Hippocampal formation (tissue), 2 donors: ENCODE measurements at places on chromosomes 12 and 14.

DNA sequence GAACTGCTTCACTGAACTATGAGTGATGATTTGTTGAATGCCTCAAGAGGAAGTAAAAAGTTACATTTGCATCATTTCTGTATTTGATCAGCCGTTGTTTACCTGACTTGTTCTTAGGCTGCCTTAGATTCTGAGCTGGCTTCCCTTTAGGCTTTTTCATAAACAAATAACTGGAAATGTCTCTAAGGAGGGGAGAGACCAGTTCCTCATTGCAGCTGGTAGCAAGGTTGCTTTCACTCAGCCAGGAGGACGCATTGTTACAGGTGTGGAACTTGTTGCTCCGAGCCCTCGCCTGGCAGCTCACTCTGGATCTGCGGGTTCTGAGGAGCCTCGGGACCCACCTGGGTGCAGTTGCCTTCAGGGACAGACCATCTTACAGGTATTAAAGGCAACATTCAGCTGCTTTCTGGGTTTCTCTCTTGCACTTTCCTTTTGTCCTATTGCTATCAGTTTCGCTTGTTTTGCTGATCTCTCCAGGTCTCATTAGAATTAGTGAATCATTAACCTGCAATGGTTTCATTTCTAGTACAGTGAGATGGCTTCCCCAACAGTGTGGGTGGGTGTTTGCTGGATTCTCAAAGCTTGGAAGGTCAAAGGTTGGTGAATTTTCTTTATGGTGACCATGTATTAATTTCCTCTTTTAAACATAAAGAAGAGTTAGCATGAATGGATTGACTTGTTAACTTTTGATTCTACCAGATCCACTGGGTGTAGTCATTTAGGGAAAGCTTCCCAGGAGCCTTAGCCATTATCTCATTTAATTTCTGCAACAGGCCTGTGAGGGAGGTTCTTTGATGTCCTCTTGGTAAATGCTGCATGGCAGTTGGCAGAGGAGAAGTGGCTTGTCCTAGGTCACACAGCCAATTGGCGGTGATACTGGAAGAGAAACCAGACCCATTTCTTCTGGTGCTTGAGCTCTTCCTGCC lies at the start of gene PLEKHG7:
Gene PLEKHG7, plus strand, starts transcription at position 236 of the 926 bp plus-strand sequence. CDS start 3,643 bp downstream, outside the sequence.
- no peak for DNase-seq

DNA sequence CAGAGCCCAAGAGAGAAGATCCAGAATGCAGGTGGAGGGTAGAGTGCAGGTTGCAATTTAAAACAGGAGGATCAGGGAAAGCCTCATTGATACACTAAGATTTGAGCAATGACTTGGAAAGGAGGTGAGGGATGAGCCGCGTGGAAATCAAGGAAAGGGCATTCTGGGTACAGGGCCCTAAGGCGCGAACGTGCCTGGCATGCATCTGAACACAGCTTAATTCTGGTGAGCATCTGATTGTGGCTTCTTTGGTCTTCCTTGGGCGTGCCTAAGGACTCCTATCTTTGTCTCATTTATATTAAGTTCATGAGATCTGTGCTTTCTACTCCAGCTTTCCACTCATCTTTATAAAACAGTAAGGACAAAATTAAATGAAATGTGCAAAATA lies 79.3 kb downstream of the NTF3 start:
- no peak for DNase-seq

DNA sequence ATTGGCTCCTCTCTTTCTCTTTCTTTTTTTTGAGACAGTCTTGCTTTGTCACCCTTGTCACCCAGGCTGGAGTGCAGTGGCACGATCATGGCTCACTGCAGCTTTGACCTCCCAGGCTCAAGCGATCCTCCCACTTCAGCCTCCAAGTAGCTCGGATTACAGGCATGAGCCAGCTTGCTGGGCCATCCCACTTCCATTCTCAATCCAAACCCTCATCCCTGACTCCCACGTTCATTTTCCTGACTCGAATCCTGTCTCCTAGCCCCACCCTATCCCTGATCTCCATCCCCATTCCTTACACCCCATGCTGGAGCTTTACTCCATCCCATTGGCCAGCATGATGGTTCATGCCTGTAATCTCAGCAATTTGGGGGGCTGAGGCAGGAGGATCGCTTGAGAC lies 7.8 kb downstream of the SPRYD4 start:
- DNase-seq: no peak

DNA sequence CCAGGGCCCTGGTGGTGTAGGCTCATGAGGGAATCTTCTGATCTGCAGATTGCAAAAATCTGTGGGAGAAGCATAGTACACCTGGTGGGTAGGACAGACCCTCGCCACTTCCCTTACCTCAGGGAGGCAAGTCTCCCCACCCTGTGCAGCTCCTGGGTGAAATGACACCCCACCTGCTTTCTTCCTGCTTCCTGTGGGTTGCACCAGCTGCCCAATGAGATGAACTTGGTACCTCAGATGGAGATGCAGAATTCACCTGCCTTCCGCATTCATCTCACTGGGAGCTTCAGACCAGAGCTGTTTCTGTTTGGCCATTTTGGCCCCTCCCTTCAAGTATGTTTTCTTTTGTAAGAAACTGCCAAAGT lies 4.7 kb downstream of the CLEC2D start:
- DNase-seq: no peak

GRCh38 chr14:95361373-95362137 lies 41.8 kb upstream of the CLMN start:
- no peak for DNase-seq

DNA sequence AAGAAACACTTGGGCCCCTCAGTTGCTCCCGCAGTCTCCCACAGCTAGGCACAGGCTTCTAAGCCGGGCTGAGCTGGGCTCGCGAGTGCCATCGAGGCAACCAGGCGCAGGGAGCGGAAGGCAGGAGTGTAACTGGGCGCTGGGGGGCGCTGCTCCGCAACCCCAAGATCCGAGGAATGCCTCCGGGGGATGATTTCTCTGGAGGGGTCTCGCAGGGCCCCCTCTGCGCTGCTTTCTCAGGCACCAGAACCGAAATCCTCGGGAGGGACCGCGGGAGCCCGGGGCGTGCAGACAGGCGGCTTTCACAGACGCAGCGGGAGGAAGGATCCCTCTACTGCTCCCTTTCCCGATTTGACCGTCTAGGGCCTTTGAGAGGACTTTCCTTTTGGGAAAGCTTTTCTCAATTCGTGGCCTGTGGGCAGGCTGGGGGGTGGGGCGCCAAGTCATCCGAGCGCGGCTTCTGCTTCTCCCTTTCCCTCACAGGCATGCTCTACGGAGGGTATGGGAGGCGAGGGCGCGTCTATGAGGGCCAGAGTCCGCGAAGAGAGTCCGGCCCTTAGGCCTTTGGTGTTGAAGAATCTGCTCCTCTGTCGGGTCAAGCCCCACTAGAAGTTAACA lies 4.3 kb upstream of the NKX2-1 start:
- DNase-seq: no peak

- DNase-seq: no peak
Observed at GRCh38 chr12:10366875-10367274, 23.0 kb downstream of the KLRK1 start.

GRCh38 chr12:45944771-45945170 lies 45.6 kb downstream of the SCAF11 start:
- DNase-seq: no peak

DNA sequence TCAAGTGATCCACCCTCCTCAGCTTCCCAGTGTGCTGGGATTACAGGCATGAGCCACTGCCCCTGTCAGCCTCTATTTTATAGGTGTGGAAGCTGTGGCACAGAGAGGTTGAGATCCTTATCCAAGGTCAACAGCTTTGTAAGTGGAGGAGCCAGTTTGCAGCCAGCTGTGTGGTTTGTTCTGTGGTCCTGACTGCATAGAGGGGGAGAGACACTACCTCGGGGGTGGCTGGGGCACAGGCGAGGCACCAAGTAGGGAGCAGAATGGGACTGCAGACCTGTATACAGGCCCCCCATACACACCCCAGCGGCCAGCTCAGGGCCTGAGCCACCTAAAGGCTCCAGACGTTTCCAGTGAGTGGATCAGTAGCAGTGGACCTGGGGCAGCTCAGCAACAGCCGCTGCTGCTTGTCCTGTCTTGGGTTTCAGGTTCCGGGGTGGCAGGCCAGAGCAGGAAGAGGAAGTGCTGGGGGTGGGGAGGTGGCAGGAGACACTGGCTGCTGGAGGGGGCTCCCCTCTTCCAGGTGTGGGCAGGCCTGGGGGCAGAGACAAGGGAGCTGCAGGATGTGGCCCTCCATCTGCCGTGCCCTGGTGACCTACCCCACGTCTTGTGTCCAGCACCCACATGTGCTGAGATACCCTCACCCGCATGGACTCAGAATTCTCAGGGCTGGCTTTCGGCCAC lies 11.0 kb downstream of the ORAI1 start:
- no peak for DNase-seq

- peak; percentile 87 for DNase-seq
Observed at GRCh38 chr12:54988402-54989054, 4.0 kb upstream of the TESPA1 start.

DNA sequence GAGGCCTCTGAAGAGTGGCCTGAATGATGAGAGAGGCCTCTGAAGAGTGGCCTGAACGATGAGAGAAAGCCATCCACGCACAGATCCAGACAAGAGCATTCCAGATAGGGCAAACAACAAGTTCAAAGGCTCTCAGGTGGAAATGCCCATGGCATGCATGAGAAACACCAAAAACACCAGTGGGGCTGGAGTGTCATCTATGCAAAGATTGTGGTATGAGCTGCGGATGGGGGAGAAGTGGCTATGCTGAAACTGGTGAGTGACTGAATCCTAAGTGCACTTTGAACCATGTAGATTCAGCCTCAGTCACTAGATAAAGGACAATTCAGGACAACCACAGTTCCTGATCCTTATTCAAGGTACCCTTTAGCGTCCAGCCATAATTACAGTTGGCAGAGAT lies 79.4 kb upstream of the GZMB start:
- DNase-seq: no peak

DNA sequence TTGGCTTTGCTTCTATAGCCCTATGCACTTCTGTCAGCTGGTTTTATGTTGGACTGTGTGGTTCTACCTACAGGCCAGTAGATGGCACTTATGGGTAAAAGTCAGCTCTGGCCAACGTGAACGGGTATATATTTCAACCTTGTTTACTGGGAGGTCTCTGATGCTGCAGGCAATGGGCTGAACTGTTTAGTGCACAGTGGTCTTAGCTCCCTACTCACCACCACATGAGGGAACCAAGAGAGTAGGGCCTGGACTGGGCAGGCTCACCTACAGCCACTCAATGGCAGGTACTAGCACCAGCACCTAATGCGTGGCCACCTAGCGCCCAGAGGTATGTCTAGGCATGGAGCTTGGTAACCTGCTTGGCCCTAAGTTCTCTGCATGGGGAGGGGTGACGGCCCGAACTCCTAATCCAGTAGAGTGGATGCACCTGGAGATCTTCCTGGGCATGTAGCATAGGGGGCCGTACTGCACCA lies 481.8 kb downstream of the TMEM117 start:
- DNase-seq: no peak

DNA sequence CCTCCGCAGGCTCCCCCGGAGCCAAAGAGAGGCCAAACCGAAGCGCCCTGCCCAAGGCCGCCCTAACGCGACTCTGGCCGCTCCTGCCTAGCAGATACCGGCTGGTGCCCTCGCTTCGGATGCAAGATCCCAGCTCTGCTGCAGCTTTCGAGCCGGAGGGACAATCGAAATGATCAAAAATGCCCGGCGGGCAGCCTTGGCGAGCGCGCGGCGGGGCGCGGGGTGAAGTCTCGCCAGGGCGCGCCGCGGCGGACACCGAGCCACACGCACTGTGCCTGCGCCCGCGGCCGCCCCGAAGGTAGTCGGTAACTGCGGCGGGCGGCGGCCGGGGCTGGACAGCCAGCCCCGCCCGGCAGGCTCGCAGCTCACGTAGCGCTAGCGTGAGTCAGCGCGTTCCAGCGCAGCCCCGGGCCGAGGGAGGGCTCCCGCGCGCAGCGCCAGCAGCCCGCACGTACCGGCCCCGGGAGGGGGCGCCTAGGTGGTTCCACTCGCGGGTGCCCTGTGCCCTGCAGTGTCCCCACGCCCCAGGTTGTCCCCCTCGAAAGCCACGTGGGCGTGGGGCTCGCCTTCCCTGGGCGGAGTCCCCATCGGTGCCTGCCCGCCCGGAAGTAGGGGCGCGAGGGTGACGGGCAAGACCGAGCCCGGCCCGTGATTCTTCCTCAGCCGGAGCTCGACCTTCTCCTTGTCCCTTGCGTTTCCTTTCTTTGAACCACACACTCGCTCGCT lies 109.2 kb upstream of the EGLN3 start:
- DNase-seq: peak; percentile 16

DNA sequence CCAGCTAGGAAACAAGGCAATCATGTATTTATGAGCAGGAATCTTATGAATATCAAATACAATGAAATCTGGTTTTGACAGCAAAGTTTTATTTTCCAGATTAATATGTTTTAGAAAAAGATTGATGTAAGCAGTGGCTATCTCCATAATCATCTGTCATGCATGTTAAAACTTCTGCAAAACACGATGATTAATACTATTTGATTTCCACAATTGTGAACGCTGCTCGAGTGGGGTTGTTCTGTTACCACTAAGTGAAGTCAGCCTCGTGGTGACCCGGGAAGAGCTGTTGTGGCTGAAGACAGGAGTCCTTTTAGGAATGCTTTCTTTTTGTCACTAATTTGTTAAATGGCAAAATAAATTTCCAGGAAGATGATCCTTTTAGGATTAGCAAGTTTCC lies 9.4 kb downstream of the CFAP251 start:
- no peak for DNase-seq
